ENCODE measurements at places on chromosomes 3 and 15.

- no peak for DNase-seq
These were observed 193.6 kb downstream of the UACA start for GRCh38 chr15:70569714-70570231.

- peak; percentile 36 for DNase-seq
These were observed 200.5 kb downstream of the STT3B start for GRCh38 chr3:31733234-31733667.

DNA sequence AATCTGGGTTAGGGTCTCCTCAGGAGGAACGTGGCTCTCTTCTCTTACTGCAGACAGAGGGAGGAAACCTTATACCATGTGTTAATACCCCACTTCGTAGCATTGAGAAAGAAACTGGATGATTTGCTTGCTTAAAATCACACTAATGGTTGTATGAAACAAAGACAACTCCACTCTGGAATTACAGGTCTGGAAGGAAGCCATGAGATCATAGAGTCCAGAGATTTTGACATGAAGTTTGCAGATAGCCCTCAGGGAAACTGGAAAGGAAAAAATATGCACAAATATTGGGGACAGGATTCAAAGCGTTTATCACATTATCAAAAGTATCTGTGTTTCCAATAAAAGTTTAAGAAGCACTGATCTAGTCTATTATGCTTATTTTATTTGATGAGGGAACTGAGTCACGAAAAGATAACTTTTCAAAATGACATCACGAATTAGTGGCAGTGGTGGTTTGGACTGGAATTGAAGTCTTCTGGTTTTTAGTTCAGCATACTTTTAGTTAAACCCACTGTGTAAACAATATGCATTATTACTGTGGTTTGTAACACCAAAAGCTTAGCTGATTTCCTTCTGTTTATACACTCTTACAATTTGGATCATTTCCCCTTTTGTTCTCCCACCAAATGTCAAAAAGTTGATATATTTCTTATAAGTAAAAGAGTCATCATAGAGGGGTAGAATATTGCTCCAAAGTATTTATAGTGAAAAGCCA, 16.8 kb downstream of the FGF7 start:
- DNase-seq = no peak

DNA sequence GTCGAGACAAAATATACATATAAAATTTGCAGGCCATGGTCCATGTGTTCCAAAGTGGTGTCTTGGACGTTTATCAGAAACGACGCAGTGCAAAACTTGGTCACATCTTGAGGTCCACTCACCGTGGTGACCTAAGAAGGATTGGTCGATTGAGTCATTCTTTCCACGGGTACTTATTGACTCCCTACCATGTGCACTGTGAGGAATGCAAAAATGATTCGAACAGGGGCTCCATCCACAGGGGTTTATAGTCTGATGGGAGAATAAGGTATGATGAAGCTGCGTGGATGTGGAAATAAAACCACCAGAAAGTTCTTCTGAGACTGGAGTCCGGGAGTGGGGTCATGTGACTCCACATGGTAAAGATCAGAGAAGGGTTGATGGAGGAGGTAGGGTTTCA, 185.2 kb downstream of the ITPR1 start:
- DNase-seq = no peak

DNA sequence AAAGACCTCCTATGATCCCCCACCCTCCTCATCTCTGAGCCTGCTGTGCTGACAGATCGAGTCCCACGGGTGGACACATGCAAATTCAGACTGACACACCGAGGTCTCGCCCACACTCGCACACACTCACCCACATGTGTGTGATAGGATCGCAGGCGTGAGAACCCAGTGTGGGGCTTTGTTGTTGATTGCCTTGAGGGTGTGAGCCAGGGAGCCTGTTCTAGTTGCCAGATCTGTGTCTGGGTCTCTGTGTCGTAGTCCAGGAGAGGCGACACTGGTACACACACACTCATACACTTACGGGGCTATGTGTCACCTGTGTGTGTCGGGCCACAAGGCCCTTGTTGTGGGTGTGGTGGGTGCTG, 2.0 kb downstream of the EPHB3 start:
- no peak for DNase-seq

DNA sequence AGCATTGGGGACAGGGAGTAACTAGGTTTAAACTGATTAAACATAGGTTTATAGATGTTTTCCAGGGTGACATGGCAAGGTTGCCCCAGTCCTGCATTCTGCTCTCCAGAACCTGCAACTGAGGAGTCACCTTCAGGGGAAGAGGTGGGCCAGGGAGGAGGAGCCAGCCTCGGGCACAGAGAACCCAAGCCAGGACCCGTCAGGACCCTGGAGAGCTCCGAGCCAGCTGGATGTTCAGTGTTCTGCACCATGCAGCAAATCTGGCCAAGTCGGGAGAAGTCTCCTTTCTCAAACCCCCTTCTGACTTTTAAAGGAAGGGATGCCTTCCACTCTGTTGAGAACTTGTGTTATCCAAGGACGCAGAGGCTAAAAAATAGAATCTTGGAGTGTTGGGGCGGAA, 62.1 kb upstream of the SLC6A11 start:
- peak; percentile 86 for DNase-seq

DNA sequence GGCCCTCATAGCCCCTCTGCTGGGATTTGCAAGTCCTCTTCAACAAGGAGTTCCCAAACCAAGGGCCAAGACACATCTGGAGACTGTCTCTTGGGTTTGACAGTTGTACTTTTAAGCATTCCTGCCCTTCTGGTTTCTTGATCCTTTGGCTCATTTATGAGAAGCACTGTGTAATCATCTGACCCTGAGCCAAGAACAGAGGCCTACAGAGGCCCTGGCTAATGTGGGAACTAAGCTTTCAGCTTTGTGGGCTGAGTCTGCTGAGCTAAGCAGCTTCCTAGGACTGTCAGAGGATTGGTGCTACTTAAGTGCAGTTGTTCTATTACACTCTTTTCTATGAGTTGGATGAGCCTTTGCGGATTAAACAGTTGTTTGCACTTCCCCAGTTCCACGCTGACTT, 178.3 kb downstream of the KBTBD8 start:
- no peak for DNase-seq

- peak; percentile 10 for DNase-seq
These were observed 102.8 kb upstream of the SEMA6D start for GRCh38 chr15:47614360-47615011.

GRCh38 chr3:186492385-186492984, 51.7 kb downstream of the CRYGS start:
- no peak for DNase-seq

All from eye (tissue), 1 donor.